ENCODE measurements at places on chromosomes 16 and 17. TPM values are rescaled to one million over a fixed set of nuclear protein-coding genes. Genes with fewer than 3 reads are reported as not detected.

Gene CCL1
- total RNA-seq: not detected

Gene TRIM65
- 9.5 TPM for total RNA-seq

Gene RNF43
- total RNA-seq: 5.6 TPM

Gene MYO15A
- not detected for total RNA-seq

Gene TMEM235
- total RNA-seq: not detected

Gene HSD17B1
- 0.82 TPM for total RNA-seq

Gene MYH2
- total RNA-seq: not detected

Gene GOSR2
- total RNA-seq: 20.9 TPM

Gene BCAR1
- total RNA-seq: 87.7 TPM

Gene ACSM5
- 0.26 TPM for total RNA-seq

Gene SULT1A4
- total RNA-seq: 17.0 TPM

Gene MT4
- total RNA-seq: not detected

Gene LGALS9B
- total RNA-seq: not detected

Gene CTRB2
- 0.98 TPM for total RNA-seq

Gene NUPR1
- total RNA-seq: 5.7 TPM

Gene G6PC1
- total RNA-seq: not detected

Gene PYY
- not detected for total RNA-seq

Gene MAP2K6
- total RNA-seq: 0.88 TPM

Gene GPR179
- 0.07 TPM for total RNA-seq

Gene TP53TG3
- total RNA-seq: not detected

Gene ZP2
- total RNA-seq: not detected

Gene MT1F
- total RNA-seq: 1.4 TPM

Gene TERB1
- not detected for total RNA-seq

Gene CACNB1
- 6.2 TPM for total RNA-seq

Gene KIF18B
- 0.07 TPM for total RNA-seq

Gene C17orf113
- total RNA-seq: 0.72 TPM

Gene ZNF597
- total RNA-seq: 2.1 TPM

Gene TMEM208
- total RNA-seq: 9.7 TPM

Gene HOXB1
- not detected for total RNA-seq

Gene OSGIN1
- 8.0 TPM for total RNA-seq

Gene ACE
- total RNA-seq: 42.3 TPM

Gene FUS
- total RNA-seq: 127 TPM

Gene HOXB6
- total RNA-seq: 0.83 TPM

Gene AIPL1
- not detected for total RNA-seq

Gene CRHR1
- not detected for total RNA-seq

Gene OR1A1
- not detected for total RNA-seq

Gene TNFRSF13B
- total RNA-seq: not detected

Gene ETV4
- 0.30 TPM for total RNA-seq

Gene HIGD1B
- 8.9 TPM for total RNA-seq
